DND-41 (cell line): ENCODE measurements at places on chromosomes 6 and 20.
A peak's percentile ranks its signal among the peaks of the same experiment; 100 is the strongest.

- H3K36me3 ChIP-seq, result no peaks in the 10 kb centered on the region
- H3K4me1 ChIP-seq, result no peaks in the 10 kb centered on the region
- H3K4me3 ChIP-seq, result no peak overlapping the region
- no peak overlapping the region for H3K27ac ChIP-seq
- no peak for DNase-seq
Measured at GRCh38 chr6:126805861-126806260, 312.6 kb upstream of the RSPO3 start.

GRCh38 chr20:5989539-5989938 lies 39.1 kb downstream of the MCM8 start:
- H3K4me1 ChIP-seq, result no peaks in the 10 kb centered on the region
- no peak overlapping the region for H3K27ac ChIP-seq
- H3K4me3 ChIP-seq, result no peak overlapping the region
- no peak for DNase-seq
- H3K36me3 ChIP-seq, result peaks cover 97% of the 10 kb centered on the region

- H3K4me1 ChIP-seq, result no peaks in the 10 kb centered on the region
- no peaks in the 10 kb centered on the region for H3K27me3 ChIP-seq
- no peaks in the 10 kb centered on the region; the same call in 1 of the 2 replicates for H3K36me3 ChIP-seq
- H3K4me3 ChIP-seq, result no peak overlapping the region
Measured at GRCh38 chr20:2887715-2888114, 14.4 kb downstream of the PTPRA start.

- H3K4me1 ChIP-seq, result peaks cover 40% of the 10 kb centered on the region
- peak overlapping the region; percentile 14; the same call in 1 of the 2 replicates for H3K4me3 ChIP-seq
- H3K27me3 ChIP-seq, result no peaks in the 10 kb centered on the region
- DNase-seq, result peak; percentile 83
- H3K27ac ChIP-seq, result peak overlapping the region; percentile 95
Measured at GRCh38 chr6:31615748-31616147, 714 bp downstream of the AIF1 start.

GRCh38 chr6:168318579-168319278 lies 848 bp downstream of the DACT2 start:
- no peaks in the 10 kb centered on the region for H3K4me1 ChIP-seq
- H3K4me3 ChIP-seq, result no peak overlapping the region
- H3K27me3 ChIP-seq, result no peaks in the 10 kb centered on the region
- no peak for DNase-seq
- H3K36me3 ChIP-seq, result no peaks in the 10 kb centered on the region
- H3K27ac ChIP-seq, result no peak overlapping the region

DNA sequence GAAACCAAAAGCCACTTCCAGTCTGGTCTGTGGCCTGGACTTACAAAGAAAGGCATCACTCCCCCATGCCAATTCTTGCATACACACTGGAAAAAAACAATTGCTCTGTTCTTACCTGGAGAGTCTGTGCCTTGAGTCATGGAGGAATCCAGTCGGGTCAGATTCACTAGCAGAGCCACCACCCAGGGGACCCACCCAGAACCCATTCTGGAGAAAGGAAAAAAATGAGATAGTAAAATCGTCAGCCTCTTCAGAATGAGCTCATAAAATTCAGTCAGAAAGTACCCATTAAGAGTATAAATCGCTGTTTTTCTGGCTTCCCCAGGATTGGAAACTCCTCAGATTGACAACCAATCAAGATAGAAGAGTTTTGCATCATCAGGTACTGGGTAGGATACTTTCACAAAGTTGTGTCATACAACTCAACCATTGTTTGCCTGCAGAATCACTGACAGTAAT lies at the start of gene HLA-DOB:
HLA-DOB (minus strand) TSS at position 257 of the 459 bp plus-strand sequence; CDS start at position 206, 51 bp downstream.
- no peaks in the 10 kb centered on the region for H3K36me3 ChIP-seq
- no peak within 1 kb of the TSS for H3K27ac ChIP-seq

GRCh38 chr6:170176898-170177771 lies 113.7 kb downstream of the DLL1 start:
- H3K4me3 ChIP-seq, result no peak overlapping the region
- no peak for DNase-seq
- no peaks in the 10 kb centered on the region for H3K36me3 ChIP-seq
- no peak overlapping the region for H3K27ac ChIP-seq
- peaks cover 3% of the 10 kb centered on the region for H3K27me3 ChIP-seq
- H3K4me1 ChIP-seq, result no peaks in the 10 kb centered on the region

GRCh38 chr6:43916924-43917877 lies 147.2 kb downstream of the VEGFA start:
- peaks cover 11% of the 10 kb centered on the region for H3K27me3 ChIP-seq
- H3K27ac ChIP-seq, result no peak overlapping the region
- no peak overlapping the region for H3K4me3 ChIP-seq
- H3K36me3 ChIP-seq, result no peaks in the 10 kb centered on the region
- DNase-seq, result no peak

GRCh38 chr20:41574802-41575389 lies 43.3 kb downstream of the CHD6 start:
- H3K4me3 ChIP-seq, result no peak overlapping the region
- no peaks in the 10 kb centered on the region for H3K36me3 ChIP-seq
- no peak overlapping the region for H3K27ac ChIP-seq
- no peaks in the 10 kb centered on the region for H3K27me3 ChIP-seq

DNA sequence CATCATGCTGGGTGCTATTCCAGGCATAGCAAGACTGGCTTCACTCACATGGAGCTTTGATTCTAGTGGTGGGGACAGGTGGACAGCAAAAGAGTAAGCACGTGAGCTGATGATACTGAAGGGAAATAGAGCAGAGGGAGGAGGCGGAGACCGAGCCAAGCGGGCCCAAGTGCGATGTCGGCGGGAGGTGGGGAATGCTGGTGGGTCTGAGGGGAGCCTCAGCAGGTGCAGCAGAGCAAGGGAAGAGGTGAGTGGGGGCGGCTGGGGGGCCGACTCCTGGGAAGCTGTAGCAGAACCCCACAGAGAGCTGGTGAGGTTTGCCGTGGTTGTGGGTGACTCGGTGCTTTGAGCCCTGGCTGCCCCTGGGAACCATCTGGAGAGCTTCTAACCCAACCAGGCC lies 10.2 kb downstream of the RTEL1 start:
- no peaks in the 10 kb centered on the region for H3K4me1 ChIP-seq
- DNase-seq, result no peak
- no peaks in the 10 kb centered on the region for H3K27me3 ChIP-seq
- H3K27ac ChIP-seq, result no peak overlapping the region
- H3K36me3 ChIP-seq, result peaks cover 71% of the 10 kb centered on the region

- H3K27ac ChIP-seq, result no peak overlapping the region
- H3K4me3 ChIP-seq, result no peak overlapping the region
- DNase-seq, result no peak
- no peaks in the 10 kb centered on the region for H3K4me1 ChIP-seq
- H3K27me3 ChIP-seq, result no peaks in the 10 kb centered on the region
Measured at GRCh38 chr6:77055711-77056110, 407.6 kb downstream of the HTR1B start.

GRCh38 chr6:57224769-57225515 lies 2.8 kb upstream of the RAB23 start:
- no peaks in the 10 kb centered on the region for H3K36me3 ChIP-seq
- H3K4me1 ChIP-seq, result peaks cover 23% of the 10 kb centered on the region
- peaks cover 1% of the 10 kb centered on the region for H3K27me3 ChIP-seq
- DNase-seq, result no peak
- no peak overlapping the region for H3K4me3 ChIP-seq
